ENCODE measurements at places on chromosomes 16 and 17.
A peak's percentile ranks its signal among the peaks of the same experiment; 100 is the strongest.

GRCh38 chr17:34671191-34671590, 91.8 kb downstream of the TMEM132E start:
- no peak for DNase-seq

DNA sequence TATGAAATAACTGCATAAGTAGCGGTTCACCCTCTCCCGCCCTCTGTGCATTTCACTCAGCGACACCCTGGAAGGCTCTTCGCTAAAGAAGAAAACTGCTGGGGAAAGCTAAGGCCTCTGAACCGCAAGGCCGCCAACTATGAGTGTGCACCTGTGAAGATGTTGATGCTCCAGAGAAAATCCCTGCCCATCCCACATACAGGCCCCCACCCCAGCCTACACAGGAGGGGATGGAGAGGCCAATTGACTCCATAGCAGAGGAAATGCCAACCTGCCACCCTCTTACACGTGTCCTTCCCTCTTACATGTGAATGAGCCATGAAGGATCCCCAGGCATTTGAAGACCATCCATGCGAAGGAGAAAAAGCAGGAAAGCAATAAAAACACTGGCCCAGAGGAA, 104.8 kb downstream of the MGAT5B start:
- no peak for DNase-seq

DNA sequence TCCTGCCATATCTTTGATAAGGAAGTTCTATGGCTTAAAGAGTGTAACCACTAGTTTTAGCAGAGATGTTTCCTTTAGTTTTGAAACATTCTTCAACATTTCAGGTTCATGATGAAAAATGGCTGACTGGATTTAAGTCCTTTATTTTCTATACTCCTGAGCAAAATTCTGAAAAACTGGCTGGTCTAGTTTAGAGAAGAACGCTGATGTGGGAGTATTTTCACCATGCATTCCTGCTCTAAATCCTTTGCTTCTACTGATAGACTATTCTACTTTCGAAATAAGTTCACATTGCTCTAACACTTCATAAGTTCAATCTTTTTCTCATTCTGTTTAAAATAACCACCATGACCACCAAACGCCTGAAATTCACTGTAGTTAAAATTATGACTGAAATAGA, 281.9 kb downstream of the FTO start:
- no peak for DNase-seq

GRCh38 chr16:79618041-79618691, 17.6 kb upstream of the MAF start:
- no peak for DNase-seq

- DNase-seq, result peak; percentile 72
Observed at GRCh38 chr16:24010440-24011089, 174.8 kb downstream of the PRKCB start.

DNA sequence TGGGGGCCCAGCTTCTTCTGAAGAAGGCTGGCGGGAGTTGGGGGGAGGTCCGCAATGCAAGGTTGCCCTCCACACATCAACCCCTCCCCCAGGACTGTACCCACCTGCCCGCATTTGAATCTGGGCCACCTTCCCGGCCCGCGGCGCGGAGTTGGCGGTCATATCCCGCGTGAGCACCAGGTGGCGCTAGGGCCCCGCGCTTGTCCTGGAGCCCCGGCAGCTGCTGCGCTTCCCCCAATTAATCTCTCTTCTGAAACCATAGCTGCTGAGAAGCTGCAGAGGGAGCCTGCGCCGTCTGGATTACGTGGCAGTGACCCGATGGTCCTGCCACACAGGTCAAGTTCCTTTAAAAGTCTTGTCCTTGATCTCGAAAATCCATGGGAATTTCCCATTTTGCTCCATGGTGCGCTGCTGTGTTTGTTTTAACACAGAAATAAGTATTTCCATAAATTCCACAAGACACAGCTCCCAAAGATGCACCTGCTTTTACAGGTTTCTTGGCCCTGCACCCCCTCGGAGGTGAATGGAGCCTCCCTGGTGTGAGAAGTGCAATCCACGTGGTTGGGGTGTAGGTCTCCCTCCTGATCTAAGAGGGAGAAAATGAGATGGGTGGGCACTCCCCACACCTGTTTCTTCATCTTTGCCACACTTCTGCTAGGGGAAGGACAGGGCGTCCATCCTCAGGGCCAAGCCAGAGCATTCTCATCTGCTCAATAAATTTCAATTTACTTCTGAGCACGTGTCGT, 22.1 kb downstream of the COX4I1 start:
- peak; percentile 78 for DNase-seq

GRCh38 chr16:84616515-84616914, 1.4 kb downstream of the COTL1 start:
- DNase-seq, result peak; percentile 24

- DNase-seq, result no peak
Observed at GRCh38 chr16:22312897-22313781, 15.9 kb downstream of the POLR3E start.

- DNase-seq, result no peak
Observed at GRCh38 chr17:78130090-78130436, 508 bp upstream of the TMC8 start.

- DNase-seq, result peak; percentile 62
Observed at GRCh38 chr16:9138731-9139501, 47.5 kb downstream of the HAPSTR1 start.

All from CD4-positive, alpha-beta T cell treated with Interferon gamma for 1 hour (primary cell).